Stimulated activated CD8-positive, alpha-beta memory T cell treated with anti-CD3 and anti-CD28 coated beads, Interleukin-7, amount 100 ng/mL, for 1 hour (primary cell): ENCODE measurements at places on chromosomes 11 and 22.

DNA sequence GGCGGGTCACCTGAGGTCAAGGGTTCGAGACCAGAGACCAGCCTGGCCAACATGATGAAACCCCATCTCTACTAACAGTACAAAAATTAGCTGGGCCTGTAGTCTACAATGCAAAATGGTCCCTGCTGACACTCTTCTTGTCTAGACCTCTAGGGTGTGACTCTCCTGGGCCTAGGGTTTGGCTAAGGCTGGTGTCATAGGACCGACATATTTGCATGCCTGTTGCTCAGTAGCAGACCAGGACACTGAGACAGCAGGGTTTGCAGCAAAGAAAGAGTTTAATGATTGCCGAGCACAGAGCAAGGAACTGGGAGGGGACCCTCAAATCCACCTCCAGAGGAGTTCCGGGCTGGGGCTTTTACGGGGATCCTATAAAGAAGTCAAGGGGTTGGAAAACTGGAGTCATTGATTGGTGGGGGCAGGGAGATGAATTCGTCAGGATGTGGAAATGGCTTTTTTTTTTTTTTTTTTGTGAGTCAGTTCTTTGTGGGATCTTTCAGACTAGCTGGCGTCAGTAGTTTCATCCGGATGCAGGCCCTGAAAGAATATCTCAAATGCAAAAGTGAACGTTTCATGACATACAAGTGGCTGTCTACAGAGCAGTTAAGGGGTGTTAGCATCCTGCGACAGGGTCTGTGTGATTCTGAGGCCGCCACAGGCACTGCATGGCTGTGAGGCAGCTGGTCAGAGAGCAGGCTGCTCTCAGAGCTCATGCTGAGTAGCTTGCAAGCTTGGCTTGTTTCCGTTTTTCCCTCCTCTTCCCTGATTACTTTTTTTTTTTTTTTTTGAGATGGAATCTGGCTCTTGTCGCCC, 27.2 kb upstream of the A4GALT start:
- DNase-seq = no peak

- no peak for DNase-seq
Observed at GRCh38 chr11:60211206-60211605, 28.3 kb upstream of the MS4A6A start.

DNA sequence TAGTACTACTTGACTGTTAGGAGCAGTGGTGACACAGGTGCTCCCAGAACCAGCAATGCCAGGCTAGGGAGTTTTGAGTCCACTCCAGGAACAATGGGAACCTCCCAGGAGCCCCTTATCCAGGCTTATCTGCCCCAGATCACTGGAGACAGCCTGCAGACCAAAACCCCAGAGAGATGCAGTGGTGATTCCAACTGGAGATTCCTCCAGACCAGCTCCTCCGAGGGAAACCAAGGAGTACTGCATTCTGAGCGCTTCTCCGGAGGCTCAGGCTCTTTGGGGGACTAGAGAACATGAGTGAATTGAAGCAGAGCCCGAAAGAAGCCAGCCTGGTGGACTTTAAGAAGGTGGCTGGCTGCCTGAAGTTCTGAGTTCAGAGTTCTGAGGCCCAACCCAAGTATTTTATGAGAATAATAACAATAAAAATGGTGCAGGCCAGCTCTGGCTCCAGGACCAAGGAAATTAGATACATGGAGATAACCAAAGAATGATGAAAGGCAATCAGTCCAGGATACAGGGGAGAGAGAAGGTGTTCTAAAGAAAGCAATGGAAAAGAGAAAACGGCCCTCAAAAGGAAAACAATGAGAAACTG, 1.3 kb upstream of the TMEM25 start:
- no peak for DNase-seq

DNA sequence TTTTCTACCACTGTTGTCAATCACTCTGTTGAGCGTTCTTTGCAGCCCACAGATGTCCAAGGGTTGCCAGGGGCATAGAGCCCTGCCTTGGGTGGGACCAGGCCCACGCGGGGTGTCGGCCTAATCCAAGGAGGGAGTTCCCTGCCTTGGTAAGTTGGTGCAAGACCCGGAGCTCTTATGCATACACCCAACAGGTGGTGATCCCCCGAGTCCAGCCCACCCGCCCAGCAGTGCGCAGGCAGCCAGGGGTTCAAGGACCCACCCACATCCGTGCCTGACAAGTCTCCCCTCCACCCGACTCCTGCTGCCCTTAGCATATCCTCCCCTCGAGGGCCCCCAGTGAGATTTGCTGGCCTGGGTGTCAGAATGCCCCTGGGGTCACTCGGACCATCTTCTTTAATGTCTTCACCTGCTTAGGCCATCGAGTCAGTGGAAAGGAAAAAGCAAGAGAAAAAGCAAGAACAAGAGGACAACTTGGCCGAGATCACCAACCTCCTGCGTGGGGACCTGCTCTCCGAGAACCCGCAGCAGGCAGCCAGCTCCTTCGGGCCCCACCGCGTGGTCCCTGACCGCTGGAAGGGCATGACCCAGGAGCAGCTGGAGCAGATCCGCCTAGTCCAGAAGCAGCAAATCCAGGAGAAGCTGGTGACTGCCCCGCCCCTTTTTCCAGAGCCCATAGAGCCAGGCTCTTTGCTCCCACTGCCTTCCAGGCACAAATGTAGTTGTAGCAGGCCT, 12.2 kb downstream of the RIBC2 start:
- DNase-seq = no peak

- DNase-seq = no peak
Observed at GRCh38 chr11:65448418-65449105, 26.0 kb downstream of the NEAT1 start.

DNA sequence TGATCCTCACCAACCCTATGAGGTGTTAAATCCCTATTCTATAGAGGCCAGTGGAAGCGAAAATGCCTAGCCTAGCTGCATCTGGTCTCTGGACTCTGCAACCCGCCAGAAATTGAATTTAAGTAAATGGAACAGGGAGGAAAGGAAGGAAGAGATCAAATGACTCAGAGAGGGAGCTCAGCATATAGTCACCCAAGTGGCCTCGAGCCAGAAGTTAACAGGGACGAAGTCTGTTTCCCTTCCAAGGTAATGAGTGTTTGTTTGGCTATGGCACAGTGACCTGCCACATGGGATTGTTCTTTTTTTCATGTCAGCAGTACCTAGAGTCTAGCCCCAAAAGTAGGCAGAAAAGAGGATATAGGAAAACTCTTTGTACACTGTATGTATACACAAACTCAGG, 66.3 kb downstream of the PAK1 start:
- no peak for DNase-seq
